ENCODE measurements at places on chromosomes 13 and 19.

DNA sequence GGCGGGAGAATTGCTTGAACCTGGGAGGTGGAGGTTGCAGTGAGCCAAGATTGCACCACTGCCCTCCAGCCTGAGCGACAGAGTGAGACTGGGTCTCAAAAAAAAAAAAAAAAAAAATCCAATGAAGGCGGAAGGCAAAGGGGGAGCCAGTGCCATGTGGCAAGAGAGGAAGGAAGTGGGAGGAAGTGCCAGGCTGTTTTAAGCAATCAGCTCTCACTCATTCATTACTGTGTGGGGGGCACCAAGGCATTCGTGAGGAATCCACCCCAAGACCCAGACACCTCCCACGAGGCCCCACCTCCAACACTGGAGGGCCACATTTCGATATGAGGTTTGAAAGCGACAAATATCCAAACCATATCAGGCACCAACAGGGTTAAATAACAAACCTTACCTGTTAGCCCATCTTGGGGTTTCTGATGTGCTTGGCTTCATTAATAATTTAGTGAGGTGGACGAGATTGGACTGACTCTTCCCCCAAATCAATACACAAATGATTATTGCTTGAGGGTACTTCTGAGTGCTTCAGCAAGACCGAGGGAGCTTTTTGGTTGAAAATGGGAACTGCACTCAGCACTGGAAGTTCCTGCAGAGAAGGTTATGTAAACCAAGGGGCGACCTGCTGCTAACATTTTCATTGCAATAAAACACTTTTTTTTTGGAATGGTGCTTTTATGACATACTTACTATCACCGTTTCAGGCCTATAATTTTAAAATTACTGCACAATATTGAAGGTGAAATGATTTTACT is 7.5 kb upstream of the LRP3 start:
- DNase-seq, result peak; percentile 44

DNA sequence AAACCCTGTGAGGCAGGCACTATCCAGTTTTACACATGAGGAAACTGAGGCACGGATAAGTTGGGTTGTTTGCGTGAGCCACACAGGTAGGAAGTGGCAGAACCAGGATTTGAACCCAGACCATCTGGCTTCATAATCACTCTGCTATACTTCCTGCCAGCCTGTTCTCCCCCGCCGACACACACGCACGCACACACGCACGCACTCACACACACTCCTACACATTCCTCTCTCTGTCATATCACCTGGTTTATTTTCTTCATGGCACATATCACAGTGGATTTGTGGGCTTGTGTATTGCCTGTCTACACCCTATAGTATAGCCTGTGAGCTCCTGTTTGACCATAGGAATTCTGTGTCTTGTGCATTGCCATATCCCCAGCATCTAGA is 140.0 kb downstream of the SIPA1L3 start:
- DNase-seq, result no peak

- peak; percentile 56 for DNase-seq
Measured at GRCh38 chr19:47381653-47382279, 32.7 kb downstream of the DHX34 start.

GRCh38 chr13:77918391-77919245 is at the start of gene EDNRB:
Gene EDNRB (minus strand): TSS chr13:77918831. CDS start chr13:77918573, 258 bp downstream.
- peak; percentile 47 for DNase-seq

GRCh38 chr13:109783447-109783814 is 3.0 kb downstream of the IRS2 start:
- no peak for DNase-seq

- DNase-seq, result no peak
Measured at GRCh38 chr13:46388846-46389245, 1.8 kb upstream of the RUBCNL start.

DNA sequence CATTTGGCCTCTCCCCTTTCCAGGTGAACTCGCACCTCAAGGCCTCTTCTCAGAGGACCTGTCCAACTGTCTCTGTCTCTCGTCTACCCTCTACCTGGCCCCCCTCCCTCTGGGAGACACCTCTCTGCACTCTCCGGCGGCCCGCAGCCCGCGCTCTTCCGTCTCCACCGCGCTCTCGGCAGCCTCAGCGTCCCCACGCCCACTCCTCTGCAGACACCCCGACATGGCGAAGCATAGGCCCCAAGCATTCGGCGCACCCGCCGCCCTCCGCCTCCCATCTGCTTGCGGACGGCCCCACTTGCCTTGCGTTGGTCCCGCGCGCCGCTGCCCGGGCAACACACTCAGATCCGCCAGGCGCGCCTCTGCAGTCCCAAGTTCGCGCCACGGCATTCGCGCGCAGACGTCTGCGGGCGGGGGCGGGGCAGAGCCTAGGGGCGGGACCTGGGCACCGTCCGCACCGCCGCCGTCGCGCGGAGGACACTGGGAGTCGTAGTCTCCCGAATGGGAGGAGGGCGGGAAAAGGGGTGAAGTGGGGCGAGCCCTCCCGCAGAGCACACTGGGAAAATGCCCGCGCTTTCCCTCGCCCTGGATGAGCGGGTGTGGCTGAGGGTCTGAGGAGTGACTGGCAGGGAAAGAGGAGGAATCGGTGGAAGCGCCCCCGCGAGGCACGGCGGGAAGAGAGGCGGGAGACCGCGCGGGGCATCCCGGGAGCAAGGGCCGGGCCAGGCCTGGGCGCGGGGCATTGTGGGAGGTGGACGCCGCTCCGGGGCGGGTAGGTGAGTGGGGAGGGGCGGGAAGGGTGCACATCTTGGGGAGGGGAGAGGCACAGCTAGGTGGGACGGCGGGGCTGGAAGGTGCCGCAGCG is at the start of the genes LIG1 and ZSWIM9:
Gene LIG1, minus strand, starts transcription at position 406 of the 865 bp plus-strand sequence. CDS start 4,778 bp downstream, outside the sequence.
Gene ZSWIM9, plus strand, starts transcription at position 742 of the 865 bp plus-strand sequence. CDS start 1,123 bp downstream, outside the sequence.
- peak; percentile 95 for DNase-seq

- DNase-seq, result no peak
Measured at GRCh38 chr13:64767054-64767453, 2463.1 kb downstream of the PCDH9 start.

- no peak for DNase-seq
Measured at GRCh38 chr19:46133101-46133627, 8.7 kb upstream of the IGFL3 start.

GRCh38 chr13:75904012-75904411 is 267.9 kb downstream of the LMO7 start:
- DNase-seq, result peak; percentile 37

DNA sequence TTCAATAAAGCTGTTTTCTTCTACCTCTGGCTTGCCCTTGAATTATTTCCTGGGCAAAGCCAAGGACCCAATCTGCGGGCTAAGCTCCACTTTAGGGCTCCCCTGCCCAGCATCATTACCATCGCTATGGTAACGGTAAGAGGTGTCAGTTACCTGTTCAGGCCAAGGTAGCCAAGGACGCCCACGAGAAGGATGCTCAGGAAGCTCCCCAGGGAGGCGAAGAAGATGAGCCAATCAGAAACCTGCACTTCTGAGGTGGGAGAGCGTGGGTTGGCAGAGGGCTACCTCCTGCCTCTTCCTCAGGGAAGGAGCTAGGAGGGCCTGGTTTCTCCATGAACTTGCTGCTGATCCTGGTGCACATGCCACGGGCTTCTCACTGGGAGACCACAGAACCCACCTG is 24.7 kb downstream of the IL12RB1 start:
- no peak for DNase-seq

- no peak for DNase-seq
Measured at GRCh38 chr13:50428183-50428877, 413.1 kb downstream of the KCNRG start.

DNA sequence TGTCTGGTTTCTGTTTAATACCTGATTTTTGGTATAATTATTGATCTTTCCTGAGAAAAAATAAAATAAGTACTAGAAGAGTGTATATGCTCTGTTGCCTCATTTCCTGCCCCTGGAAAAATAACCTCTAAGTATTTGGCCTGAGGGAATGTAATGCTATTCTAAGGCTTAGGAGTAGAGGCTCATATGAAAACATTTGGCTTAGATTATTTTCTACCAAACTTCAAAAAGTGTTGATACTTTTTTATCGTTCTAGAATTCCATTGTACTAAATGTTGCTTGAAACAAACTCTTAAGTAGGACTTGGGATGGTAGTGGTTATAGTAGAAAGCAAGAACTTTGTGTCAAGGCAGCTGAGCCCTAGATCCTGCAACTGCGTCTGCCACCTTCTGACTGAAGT is 57.8 kb downstream of the COG3 start:
- no peak for DNase-seq

DNA sequence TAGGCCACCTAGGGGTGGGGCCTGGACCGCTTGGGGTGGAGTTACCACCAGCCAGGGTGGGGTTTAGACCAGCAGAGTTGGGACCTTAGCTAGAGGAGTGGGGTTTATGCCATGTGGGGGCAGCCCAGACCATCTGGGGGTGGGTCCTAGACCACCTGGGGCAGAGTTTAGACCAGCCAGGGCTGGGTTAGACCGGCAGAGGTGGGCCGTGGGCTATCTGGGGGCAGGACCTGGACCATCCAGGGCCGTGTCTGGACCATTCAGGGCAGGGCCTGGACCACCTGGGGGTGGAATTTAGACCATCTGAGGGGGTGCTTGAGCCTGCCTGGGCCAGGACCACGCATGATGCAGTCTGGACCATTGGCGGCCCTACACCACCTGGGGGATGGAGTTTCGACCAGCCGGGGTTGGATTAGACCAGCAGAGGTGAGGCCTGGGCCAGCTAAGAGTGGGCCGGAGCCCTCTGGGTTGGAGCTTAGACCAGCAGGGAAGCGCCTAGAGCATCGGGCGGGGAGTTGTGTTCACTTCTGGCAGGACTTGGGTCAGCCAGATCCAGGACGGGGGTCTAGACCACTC is 10.0 kb upstream of the CACNG6 start:
- DNase-seq, result no peak

DNA sequence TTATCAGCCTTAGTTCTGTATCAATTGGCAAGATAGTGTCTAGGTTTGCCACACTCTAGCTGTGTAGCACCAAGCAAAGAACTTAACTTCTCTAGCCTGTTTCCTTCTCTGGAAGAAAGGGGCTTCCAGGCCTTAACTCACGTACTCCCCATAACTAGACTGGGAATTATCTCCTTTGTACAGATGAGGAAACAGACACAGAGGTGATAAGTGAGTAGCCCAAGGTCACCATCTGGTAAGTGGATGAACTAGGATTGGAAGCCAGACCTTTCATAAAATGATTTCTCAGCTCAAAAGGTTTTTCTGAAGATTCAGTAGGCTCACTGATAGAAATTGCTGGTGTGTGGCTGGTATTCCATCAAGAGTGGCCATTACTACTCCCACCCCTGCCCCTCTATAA is 3.1 kb downstream of the ZNF428 start:
- DNase-seq, result peak; percentile 28

- peak; percentile 62 for DNase-seq
Measured at GRCh38 chr13:49690133-49690994, 922 bp downstream of the EBPL start.

DNA sequence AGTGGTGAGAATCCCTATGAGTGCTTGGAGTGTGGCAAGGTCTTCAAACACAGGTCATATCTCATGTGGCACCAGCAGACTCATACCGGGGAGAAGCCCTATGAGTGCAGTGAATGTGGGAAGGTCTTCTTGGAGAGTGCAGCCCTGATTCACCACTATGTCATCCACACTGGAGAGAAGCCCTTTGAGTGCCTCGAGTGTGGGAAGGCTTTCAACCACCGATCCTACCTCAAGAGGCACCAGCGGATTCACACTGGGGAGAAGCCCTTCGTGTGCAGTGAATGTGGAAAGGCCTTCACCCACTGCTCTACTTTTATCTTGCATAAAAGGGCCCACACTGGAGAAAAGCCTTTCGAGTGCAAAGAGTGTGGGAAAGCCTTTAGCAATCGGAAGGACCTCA is 18.7 kb upstream of the AURKC start:
- DNase-seq, result no peak

GRCh38 chr19:47406711-47407416 is 12.5 kb downstream of the MEIS3 start:
- DNase-seq, result peak; percentile 63
